ENCODE measurements at places on chromosomes 4 and X. TPM values are rescaled to one million over a fixed set of nuclear protein-coding genes. Genes with fewer than 3 reads are reported as not detected.

- H3K36me3 ChIP-seq = peaks cover 58% of the 10 kb centered on the region
- H3K4me1 ChIP-seq = peaks cover 76% of the 10 kb centered on the region
- H3K4me3 ChIP-seq = peak overlapping the region; percentile 65
- peak; percentile 50 for DNase-seq
These were observed 36.4 kb downstream of the TMEM154 start for GRCh38 chr4:152643153-152644035.

LDB2 gene
- not detected for total RNA-seq

FAM156B gene
- 16.8 TPM for total RNA-seq

HTN3 gene
- not detected for total RNA-seq

MAGEA10 gene
- total RNA-seq = not detected

DNA sequence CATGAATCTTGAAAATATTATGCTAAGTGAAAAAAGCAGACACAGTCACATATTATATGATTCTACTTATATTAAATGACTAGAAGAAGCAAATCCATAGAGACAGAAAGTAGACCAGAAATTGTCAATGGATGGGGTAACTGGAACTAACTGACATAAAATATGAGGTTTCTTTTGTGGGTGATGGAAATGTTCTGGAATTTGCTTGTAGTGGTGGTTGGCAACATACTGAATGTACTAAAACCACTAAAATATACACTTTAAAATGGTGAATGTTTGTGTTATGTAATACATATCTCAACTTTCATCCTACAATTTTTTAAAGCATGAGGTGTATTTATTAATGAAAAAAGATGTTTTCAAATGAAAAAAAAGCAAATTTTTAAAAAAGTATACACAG lies 14.7 kb downstream of the CNOT6L start:
- DNase-seq = no peak
- H3K4me1 ChIP-seq = peaks cover 68% of the 10 kb centered on the region
- no peaks in the 10 kb centered on the region for H3K27me3 ChIP-seq
- H3K4me3 ChIP-seq = no peak overlapping the region
- peaks cover 21% of the 10 kb centered on the region for H3K36me3 ChIP-seq

PAK3 gene
- 0.05 TPM for total RNA-seq

- no peak overlapping the region for H3K27ac ChIP-seq
- H3K36me3 ChIP-seq = no peaks in the 10 kb centered on the region
- peaks cover 6% of the 10 kb centered on the region for H3K27me3 ChIP-seq
- H3K4me3 ChIP-seq = peak overlapping the region; percentile 5
These were observed 535.5 kb downstream of the MID1IP1 start for GRCh38 chrX:39336671-39337311.

DNA sequence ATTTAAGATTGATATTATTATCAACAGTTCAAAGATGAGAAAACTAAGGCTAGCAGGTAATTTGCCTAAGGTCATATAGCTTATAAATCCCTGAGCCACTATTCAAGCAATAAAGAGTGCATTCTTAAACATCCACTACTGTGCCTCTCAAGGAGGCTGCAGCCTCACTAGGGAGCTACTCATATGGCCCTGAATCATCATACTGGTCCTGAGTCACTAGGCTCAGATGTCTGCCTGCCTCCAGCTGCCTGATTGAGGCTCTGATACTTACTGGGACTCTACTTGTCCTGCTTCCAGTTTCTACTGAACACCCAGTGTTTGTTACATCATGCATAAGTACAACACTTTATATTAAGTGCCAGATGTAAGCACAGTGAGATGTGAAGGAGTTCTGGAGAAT lies 110.7 kb downstream of the AASDH start:
- H3K4me3 ChIP-seq = no peak overlapping the region
- no peaks in the 10 kb centered on the region for H3K36me3 ChIP-seq
- DNase-seq = no peak
- H3K4me1 ChIP-seq = no peaks in the 10 kb centered on the region
- H3K27ac ChIP-seq = no peak overlapping the region

GRCh38 chr4:59630922-59631321 lies 1569.2 kb upstream of the ADGRL3 start:
- H3K27ac ChIP-seq = no peak overlapping the region
- H3K36me3 ChIP-seq = no peaks in the 10 kb centered on the region
- no peak for DNase-seq
- H3K27me3 ChIP-seq = no peaks in the 10 kb centered on the region
- H3K4me3 ChIP-seq = no peak overlapping the region

All from activated B cell treated with CpG ODN at 0.5 μM for 24 hours (primary cell).